ENCODE measurements at places on chromosomes 7 and 10. TPM values are rescaled to one million over a fixed set of nuclear protein-coding genes. Genes with fewer than 3 reads are reported as not detected.

HOXA2 gene
- 0.31 TPM for total RNA-seq

C10orf143 gene
- 1.1 TPM for total RNA-seq

AVPI1 gene
- total RNA-seq: 22.7 TPM

NPSR1 gene
- not detected for total RNA-seq

Measured in foreskin keratinocyte (primary cell).